ENCODE measurements at places on chromosomes 4 and X. TPM values are rescaled to one million over a fixed set of nuclear protein-coding genes. Genes with fewer than 3 reads are reported as not detected.

The KIAA1210 gene
- not detected for total RNA-seq

The CACNA1F gene
- total RNA-seq = 1.0 TPM

The PRR32 gene
- not detected for total RNA-seq

The EPGN gene
- not detected for total RNA-seq

- no peak for DNase-seq
- no peak overlapping the region for H3K27ac ChIP-seq
- no peaks in the 10 kb centered on the region for H3K27me3 ChIP-seq
- no peaks in the 10 kb centered on the region for H3K4me1 ChIP-seq
- no peaks in the 10 kb centered on the region for H3K36me3 ChIP-seq
These were observed 15.0 kb upstream of the TLR1 start for GRCh38 chr4:38819569-38819968.

DNA sequence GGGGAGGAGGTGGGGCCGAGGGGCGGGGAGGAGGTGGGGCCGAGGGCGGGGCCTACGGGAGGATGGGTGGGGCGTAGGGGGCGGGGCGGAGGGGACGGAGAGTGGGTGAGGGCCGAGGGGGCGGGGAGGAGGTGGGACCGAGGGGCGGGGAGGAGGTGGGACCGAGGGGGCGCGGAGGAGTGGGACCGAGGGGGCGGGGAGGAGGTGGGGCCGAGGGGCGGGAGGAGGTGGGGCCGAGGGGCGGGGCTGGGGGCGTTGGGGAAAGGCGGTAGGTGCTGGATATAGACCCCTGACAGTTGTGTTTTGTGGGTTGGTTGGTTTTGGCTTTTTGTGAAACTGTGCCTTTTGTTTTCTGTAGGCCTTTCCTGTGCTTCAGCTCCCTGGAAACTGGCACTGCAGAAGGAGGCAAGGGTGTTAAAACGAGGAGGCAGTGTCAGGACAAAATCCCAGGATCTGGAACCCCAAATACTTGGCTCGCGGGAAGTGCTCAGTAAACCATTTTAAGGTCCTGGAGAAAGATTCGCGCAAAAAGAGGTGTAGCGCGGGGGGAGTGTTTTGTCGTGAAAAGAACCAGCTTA lies 580 bp upstream of the MMGT1 start:
- no peaks in the 10 kb centered on the region for H3K27me3 ChIP-seq
- H3K36me3 ChIP-seq = no peaks in the 10 kb centered on the region
- no peaks in the 10 kb centered on the region for H3K4me1 ChIP-seq
- no peak overlapping the region for H3K4me3 ChIP-seq

GRCh38 chrX:133970076-133970475 lies 15.3 kb downstream of the GPC3 start:
- no peak overlapping the region for H3K27ac ChIP-seq
- no peaks in the 10 kb centered on the region for H3K36me3 ChIP-seq
- DNase-seq = no peak
- no peaks in the 10 kb centered on the region for H3K4me1 ChIP-seq

DNA sequence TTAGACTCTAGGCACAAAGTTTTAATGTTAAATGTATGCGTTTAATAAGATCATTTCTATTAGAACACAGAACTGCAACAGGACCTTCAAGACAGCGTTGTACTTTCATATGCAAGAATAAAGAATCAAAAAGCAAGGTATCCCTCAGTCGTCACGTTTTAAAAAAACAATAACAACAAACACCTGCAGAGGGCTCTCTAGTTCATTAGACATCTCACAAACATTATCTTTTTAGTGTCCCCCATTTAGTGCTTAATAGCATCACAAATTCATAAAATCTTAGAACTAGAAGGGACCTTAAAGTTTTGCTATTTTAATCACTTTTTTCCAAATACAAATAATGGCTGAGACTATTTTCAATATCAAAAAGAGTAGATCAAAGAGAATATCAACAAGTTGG lies 236.6 kb downstream of the DCHS2 start:
- H3K4me3 ChIP-seq = no peak overlapping the region
- no peak overlapping the region for H3K27ac ChIP-seq
- H3K36me3 ChIP-seq = no peaks in the 10 kb centered on the region
- DNase-seq = no peak
- no peaks in the 10 kb centered on the region for H3K27me3 ChIP-seq

GRCh38 chrX:125947501-125947900 lies 218.6 kb downstream of the DCAF12L2 start:
- no peak overlapping the region for H3K27ac ChIP-seq
- no peaks in the 10 kb centered on the region for H3K27me3 ChIP-seq
- no peaks in the 10 kb centered on the region for H3K4me1 ChIP-seq
- H3K36me3 ChIP-seq = no peaks in the 10 kb centered on the region
- no peak for DNase-seq

All from colonic mucosa (tissue), 4 donors.